Stimulated activated CD8-positive, alpha-beta memory T cell treated with anti-CD3 and anti-CD28 coated beads, Interleukin-15, amount 100 ng/mL, for 4 hours (primary cell): ENCODE measurements at places on chromosomes 12 and 14.
A peak's percentile ranks its signal among the peaks of the same experiment; 100 is the strongest.

- DNase-seq = no peak
Observed at GRCh38 chr12:103241184-103241583, 254.6 kb downstream of the C12orf42 start.

DNA sequence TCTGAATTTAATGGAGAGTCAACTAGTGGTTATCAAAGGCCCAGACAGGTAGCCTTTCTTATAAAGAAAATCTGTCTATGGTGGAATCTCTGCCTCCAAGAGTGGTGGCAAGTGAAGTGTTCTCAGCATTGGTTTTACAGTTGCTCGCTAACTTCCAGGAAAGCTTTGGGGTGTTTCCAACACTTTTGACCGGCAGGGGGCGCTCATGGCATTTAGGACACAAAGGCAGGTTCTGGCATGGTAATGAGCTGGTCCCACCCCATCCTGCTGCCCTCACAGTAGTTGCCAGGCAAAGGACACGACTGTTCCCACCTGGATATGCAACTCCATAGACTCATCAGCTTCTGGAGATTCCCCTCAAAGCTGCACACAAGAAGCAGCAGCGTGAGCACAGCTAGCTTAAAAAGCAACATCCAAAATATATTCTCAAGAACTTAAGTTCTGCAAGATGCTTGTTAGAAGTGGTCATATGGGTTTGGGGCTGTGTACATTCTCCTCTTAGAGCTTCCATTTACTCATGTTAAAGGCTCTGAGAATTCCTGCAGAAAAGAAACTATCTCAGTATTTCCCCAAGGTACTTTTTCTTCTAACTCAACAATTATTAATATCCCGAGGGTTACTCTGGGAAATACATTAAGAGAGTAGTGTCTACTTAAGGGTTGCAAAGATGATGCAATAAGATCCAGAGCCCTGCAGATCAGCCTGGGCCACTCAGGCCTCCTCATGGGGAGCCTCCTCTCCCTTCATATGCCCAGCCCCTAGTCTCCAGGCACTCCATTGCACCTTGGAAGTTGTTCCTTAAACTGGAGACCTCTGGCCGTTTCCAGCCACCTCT lies 14.8 kb downstream of the PROX2 start:
- DNase-seq = peak; percentile 82

GRCh38 chr12:2259369-2259768 lies 206.6 kb downstream of the CACNA1C start:
- no peak for DNase-seq

DNA sequence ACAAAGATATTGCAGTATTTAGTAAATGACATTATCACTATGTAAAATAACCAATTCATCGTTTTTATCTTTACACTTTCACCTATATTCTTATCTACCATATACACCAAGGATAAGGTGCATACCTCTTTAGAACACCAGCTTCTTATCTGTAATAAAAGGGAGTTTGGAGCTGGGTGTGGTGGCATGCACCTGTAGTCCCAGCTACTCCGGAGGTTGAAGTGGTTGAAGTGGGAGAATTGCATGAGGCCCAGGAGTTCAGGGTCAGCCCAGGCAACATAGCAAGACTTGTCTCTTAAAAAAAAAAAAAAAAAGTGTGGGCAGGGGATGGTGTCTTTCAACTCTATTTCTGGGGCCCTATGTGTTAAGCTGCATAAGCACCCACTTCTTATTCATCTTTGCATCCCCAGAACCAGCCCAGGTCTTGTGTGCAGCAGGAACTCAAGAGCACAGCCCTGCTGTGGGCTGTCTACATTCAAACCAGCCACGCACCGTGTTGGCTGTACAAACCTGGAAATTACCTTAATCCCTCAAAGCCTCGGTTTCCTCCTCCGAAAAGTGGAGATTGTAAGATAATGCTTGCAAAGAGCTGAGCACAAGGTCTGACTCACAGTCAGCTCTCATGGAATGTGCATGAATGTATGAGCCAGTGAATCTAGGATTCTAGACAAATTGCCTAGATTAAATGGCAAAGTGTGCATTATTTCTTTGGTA lies 256.6 kb upstream of the FOXN3 start:
- no peak for DNase-seq

DNA sequence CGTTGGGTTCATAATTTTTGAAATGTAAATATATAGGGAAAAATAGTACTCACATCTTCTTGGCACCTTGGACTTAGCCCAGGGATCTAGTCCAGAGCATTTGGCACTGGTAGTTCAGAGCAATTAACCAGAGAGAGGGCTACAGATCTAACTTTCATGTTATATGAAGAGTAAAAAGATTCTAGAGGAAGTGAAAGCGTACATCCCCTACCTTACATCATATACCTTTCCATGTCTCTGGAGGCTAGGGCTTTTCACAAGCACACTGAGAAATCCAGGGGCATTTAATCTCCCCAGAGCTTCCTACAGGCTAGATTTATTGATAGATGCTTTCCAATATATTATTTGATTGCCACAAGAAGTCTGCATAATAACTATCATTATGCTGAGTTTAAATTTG lies 687.5 kb upstream of the FBXO33 start:
- DNase-seq = no peak

DNA sequence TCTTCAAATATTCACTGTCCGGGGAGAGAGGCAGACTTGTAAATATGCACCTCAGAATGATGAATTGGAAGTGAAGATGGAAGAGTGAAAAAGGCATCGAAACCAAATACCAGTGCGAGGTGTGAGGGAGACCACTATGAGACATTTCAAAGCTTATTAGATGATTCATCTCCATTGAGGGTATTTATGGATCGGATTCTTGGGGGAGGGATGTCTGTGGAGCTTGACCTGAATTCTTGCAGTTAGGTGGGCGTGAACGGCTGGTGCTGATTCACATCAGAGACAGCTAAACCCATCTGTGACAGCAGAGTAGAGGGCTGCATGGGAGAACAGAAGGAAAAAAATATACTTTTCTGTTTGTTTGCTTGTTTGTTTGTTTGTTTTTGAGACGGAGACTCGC lies 677.2 kb downstream of the AACS start:
- no peak for DNase-seq

GRCh38 chr14:86912709-86913108 lies 1080.3 kb downstream of the GALC start:
- no peak for DNase-seq
